ENCODE measurements at places on chromosomes 6 and 20. TPM values are rescaled to one million over a fixed set of nuclear protein-coding genes. Genes with fewer than 3 reads are reported as not detected.

DNA sequence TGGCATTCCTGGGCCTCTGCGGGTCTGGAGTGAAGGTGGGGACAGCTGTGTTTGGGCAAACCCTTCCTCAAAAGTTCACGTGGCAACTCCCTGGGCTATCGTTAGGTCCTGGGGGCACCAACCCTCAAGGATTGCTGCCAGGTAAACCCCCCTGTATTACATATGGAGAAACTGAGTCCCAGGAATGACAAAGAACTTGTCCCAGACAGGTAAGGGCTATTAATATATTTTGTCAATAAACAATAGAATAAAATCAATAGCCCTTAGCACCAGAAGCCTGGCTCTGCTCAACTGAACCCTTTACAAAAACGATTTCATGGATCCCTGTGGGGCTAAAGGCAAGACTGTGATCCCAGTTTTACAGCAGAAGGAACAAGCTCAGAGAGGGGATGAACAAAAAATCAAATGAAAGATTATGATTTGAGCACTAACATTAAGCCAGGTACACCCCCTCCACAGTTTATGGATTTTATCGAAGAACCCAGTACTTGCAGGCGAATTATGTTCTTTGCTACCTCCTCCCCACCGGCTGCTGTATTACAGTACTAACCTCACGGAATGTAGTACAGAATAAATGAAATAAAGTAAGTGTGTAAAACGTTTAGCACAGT, 2.7 kb downstream of the ID1 start:
- no peak for ATAC-seq

The E2F3 gene
- total RNA-seq = 26.6 TPM

GRCh38 chr20:63290677-63291472, 2.1 kb upstream of the COL20A1 start:
- ATAC-seq = peak; percentile 68

DNA sequence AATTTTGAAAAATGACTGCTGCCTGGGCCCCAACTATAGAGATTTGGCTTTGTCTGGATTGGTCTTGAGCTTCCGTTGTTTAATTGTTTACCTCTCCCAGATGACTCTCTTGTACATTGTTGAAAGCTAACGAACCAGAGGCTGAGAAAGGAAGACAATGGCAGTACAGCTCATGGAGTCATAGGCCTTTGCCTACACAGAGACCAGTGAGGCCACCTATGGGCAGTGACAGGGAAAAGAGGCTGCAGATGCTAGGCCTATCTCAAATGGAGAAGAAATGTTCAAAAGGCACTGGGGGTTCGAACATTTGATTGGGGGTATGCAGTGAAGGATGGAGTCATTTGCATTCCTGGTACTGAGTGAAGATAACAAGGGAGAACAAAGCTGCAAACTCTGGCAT, 29.1 kb downstream of the OPN5 start:
- no peak for ATAC-seq
